ENCODE measurements at places on chromosomes 1 and 21.
A peak's percentile ranks its signal among the peaks of the same experiment; 100 is the strongest.

DNA sequence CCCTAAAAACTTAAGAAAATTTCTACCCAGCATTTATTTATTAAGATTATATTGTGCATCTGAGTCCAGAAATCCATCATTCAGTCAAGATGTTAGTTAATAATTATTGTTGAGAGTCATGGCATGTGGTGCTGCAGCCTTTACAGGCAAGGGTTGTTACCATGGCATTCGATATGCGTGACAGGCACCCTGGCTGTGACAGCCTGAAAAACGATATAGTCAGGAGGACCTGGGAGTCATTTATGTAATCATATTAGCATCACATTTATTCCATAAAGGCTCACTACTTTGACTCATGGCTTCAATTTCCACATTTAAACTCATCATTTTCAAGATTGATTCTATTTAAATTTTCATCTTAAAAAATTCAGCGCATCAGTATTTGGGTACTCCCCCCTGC is 68.0 kb downstream of the CACHD1 start:
- peak; percentile 52 for DNase-seq

DNA sequence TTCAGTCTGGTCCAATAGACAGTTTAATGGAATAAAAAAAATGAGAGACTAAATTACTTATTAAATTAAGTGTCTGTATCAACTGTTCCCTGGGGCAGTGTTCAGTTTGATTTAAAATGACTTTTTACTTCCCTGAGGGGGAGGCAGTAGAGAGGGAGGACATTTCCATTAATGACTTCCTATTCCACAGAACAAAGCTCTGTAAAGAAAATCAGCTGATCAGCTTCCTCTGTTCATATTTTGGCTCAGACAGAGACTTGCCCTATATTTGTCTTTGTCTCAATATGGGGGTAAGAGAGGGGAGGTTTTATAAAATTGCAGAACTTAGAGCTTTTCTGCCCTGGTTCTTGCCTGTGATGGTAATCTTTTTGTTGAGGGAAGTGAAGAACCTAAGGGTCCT is 8.4 kb downstream of the CFAP126 start:
- no peak for DNase-seq

DNA sequence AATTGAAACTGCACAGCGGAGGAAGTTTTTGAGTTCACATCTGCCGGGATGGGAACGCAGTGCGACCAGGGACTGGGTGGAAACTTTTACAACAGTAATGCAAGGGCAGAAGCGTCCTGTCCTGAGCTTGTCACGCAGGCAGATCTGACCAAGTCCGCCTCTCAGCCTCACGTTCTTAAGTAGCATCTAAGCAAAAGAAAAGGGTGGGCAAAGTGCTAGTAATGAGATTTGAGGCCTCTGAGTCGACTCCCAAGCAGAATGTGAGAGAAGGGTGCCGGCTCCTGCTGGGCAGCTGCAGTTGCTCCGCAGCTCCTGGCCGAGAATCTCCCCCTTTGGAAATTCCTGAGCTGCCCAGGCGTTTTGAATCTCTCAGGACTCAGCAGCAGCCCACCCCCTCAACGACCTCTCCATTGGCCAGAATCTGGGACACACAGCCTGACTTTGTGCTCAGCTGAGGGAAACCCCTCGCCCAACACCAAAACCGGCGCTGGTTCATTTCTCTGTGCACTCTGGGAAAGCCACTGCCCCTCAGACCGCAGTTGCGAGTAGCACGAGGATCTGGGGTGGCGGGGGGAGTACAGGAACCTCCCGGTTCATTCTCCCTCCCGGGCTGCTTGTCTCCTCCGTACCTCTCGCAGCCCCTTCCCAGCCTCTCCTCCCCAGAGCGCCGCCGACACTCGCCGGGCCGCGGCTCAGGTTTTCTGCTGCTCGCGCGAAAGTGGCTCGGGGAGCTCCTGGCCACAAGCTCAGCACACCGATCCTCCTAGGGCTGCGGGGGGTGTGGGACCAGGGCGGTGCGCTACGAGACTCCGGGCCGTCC is 913 bp upstream of the S1PR1 start:
- peak; percentile 47 for DNase-seq

DNA sequence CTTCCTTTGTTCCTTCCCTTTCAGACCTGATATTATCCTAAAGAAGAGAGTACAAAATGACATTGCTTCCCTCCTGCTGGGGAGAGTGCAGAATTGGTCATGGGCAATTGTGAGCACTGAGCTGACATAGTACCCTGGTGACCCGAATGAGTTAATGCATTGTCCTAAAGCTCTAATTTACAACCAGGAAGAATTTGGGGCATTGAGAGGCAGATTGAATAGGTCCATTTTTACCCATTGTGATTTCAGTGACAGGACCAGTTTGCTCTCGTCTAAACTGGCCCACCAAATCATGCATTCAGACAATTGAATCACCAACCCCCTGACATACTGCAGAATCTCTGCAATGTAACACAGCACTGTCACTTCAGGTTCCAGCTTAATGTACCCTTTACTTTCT is 497.4 kb downstream of the DPYD start:
- no peak for DNase-seq

- DNase-seq, result no peak
Measured at GRCh38 chr1:116310180-116310579, 62.9 kb upstream of the ATP1A1 start.

DNA sequence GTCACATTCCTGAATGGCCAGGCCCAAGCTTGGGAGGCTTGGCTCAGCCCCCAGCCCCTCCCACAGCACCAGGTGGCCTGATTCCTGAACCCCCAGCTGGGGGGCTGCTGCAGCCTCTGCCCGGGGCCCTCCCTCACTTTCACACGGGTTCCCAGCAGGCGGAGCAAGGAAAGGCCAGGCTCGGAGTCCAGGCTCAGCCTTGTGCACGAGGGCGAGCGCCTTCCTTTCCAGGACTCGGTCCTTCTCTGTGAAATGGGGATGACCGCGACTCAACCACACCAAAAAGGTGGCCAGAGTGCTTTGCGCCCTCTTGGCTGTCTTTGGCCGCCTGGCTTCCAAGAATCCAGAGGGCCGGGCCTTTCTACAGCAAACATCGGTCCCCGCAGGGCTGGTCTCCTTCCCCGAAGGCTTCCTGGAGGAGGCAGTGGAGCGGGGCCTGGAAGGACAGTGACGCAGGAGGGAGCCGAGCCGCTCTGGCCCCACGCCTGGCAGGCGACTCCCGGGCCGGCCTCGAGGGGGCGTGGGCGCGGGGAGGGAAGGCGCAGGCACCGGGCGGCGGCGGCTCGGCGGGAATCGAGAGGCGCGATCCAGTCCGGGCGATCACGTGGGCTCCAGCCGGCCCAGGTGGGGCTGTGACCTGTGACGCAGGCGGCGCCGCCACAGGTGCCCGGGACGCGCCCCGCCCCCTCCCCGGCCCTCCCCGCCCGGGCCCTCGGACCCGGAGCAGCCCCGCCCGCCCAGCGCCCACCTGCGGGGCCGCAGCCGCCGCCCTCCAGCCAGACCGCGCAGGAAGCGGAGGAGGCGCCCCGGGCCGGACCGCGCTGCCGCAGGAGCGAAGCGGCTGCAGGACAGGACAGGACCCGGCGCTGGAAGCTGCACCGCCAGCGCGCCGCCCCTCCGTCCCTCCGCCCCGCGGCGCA is at the start of gene ARHGEF16:
ARHGEF16 (plus strand) TSS at position 775 of the 920 bp plus-strand sequence. CDS start 8,420 bp downstream, outside the sequence.
- DNase-seq, result peak; percentile 79

- DNase-seq, result no peak
Measured at GRCh38 chr1:40929155-40929554, 50.3 kb upstream of the CTPS1 start.

DNA sequence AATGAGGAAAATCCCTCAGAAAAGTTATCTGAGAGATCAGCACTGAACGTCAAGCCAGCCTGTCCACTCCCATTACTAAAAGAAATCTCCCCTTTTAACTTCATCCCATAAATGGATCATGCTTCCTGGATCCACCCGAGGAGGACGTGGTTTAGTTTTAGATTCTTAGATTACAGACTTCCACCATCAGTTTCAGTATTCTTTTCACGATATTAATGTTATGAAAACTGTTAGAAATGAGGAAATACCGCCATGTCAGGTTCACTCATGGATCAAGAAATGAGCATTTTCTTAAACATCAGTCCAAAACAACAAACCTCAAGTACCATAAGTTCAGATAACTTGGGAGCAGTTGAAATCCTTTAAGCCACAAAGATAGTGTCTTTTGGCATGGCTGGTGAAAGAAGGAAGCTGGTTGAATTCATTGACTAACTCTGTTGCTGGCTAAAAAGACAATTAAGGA is 49.8 kb downstream of the NFIA start:
- no peak for DNase-seq

GRCh38 chr1:30460661-30461060 is 262.7 kb downstream of the MATN1 start:
- no peak for DNase-seq

GRCh38 chr1:227415115-227415790 is 97.0 kb upstream of the CDC42BPA start:
- no peak for DNase-seq

- DNase-seq, result no peak
Measured at GRCh38 chr1:223031733-223032601, 111.1 kb downstream of the TLR5 start.

- no peak for DNase-seq
Measured at GRCh38 chr1:32263744-32264143, 12.7 kb downstream of the LCK start.

DNA sequence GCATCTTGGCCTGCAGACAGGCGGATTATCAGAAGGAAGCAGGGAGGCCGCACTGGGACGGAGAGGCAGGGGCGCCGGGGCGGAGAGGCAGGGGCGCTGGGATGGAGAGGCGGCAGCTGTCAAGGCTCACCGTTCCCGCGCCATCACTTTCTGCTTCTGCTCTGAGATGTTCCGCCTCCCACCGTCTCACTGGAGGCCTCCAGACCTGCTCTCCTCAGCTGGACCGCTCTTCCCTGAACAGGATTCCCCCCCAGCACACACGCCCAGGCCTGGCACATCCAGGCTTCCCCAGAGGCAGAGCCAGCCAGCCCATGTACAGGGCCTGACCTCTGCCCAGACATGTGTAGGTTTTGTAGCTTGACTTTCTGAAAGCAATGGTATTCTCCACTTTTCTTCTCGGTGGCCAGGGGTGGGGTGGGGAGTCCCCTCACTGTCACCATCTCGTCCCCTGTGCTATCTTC is 84.1 kb downstream of the RIPK4 start:
- DNase-seq, result no peak

DNA sequence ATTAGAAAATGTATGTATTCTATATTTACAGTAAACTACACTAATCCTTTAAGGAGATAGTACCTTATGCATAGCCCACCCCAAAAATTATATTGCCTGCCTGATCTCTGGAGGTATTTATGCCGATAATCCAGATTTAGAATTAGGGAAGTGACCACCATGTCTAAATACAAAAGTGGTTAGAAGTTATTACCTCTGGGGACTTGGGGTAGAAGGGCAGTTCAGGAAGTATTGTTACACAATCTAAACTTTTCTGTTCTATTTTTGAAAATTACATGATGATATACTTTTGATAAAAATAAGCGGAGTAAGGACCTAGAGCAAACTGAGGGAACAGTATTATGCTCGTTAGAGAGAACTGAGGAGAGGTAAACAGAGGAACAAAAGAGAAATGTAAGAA is 90.5 kb upstream of the ZP4 start:
- no peak for DNase-seq

GRCh38 chr1:94974824-94975223 is 47.9 kb upstream of the CNN3 start:
- no peak for DNase-seq

DNA sequence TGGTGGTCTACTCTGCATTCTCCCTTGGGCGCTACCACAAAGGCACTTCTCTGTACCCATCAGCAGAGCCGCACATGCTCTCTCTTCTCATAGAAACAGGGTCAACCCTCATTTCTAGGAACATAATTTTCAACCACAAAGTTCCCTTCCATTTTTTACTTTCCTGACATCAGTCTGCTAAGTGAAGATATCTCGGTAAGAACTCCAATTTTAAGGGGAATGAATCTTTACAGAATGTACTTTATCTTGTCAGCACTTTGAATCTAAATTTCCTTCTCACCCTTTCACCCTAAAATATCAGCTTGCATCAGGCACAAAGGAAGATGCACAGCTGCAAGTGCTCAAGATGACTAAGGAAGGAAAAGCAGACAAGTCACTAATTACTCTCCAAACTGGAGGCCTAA is 545.9 kb downstream of the SMYD3 start:
- no peak for DNase-seq

Data from HEK293T (cell line).